Fibroblast of upper back skin (primary cell): ENCODE measurements at places on chromosomes 3 and 15.

- no peak for DNase-seq
Observed at GRCh38 chr3:166362698-166363097, 525.5 kb upstream of the BCHE start.

DNA sequence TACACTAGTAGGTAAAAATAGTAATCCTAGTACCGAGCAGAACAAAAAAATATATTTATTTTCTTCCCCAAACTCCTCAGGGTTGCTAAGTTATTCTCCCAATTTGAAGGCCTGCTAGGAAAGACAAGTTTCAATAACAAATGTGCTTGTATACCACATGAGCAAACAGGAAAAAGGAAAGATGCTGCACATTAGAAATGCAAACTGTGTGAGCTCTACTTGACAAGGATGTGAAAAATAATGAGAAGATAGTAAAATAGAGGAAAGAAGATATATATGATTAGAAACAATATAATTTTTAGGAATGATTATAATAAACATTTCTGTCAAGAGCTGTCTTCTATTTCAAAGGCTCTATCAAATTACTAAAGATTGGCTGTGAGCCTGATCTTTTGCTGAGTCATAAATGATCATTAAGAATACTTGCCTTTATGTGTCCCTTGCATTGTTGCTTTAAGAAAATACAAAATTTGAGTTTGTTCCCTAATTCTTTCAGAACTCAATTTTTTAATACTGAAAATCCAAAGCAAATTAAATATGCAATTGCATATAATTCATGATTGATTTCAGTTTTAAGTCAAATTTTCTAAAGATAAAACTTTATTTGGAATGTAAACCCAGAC is 174.2 kb downstream of the NEK10 start:
- DNase-seq, result peak; percentile 22

- DNase-seq, result no peak
Observed at GRCh38 chr3:147377412-147378367, 28.7 kb downstream of the ZIC4 start.

DNA sequence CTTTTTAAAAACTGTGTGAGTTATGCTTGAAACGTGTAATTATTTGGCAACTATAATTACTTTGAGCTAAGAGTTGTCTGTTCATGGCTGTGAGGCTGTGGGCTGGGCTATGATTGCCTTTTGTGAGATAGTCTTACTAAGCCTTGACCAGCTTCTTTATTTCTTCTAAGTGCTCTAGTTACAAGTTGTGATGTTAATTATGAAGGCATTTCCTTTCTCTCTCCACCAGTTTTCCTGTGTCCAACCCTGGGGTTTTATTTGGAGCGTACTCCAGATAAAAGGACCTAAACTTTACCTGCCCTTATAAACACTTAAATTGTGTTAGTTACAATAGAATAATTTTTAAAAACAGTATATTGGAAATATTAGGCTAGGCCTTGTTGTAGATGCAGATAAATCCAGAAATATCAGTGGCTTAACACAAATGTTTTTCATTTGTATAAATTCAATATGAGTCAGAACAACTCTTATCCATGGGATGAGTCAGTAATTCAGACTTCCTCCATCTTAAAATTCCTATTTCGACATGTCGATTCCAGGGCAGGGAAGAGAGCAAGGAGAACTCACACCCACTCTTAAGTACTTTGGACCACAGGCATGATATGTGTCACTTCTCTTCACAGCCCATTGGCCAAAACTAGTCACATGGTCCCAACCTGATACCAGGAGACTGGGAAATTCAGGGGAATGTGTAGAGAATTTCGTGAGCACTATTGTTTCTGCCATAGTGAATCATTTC is 17.0 kb downstream of the TMEM62 start:
- peak; percentile 92 for DNase-seq

DNA sequence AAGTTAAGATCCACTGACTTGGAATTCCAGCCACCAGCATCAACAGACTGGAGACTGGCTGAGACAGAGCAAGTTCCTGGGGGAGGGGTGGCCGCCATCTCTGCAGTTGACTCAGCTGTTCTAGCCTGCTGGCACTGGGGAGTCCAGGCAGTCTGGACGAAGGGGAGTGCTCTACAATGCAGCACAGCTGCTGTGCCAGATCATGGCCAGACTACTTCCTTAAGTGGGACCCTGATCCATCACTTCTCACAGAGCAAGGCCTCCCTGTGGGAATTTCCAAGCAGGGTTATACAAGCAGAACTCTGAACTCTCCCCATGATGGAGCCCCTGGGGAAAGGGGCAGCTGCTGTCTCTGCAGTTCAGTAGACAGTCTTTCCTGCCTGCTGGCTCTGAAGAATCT is 35.2 kb downstream of the PYGO1 start:
- DNase-seq, result peak; percentile 77

- DNase-seq, result no peak
Observed at GRCh38 chr3:23213813-23214212, 10.7 kb downstream of the UBE2E2 start.

- peak; percentile 22 for DNase-seq
Observed at GRCh38 chr15:66631616-66632263, 65.9 kb upstream of the LCTL start.

DNA sequence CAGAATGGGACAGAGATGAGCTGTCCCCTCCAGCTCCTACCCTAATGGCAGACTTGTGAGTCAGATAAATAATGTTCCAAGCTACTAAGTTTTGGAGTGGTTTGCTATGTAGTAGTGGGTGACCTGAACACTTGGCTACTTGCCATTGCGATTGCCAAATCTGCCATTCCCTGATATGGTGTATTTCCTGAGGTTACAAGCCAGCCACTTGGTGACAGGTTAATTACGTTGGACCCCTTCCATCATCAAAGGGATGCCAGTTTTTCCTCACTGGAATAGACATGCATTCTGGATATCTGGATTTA is 33.6 kb downstream of the MORF4L1 start:
- DNase-seq, result peak; percentile 88

DNA sequence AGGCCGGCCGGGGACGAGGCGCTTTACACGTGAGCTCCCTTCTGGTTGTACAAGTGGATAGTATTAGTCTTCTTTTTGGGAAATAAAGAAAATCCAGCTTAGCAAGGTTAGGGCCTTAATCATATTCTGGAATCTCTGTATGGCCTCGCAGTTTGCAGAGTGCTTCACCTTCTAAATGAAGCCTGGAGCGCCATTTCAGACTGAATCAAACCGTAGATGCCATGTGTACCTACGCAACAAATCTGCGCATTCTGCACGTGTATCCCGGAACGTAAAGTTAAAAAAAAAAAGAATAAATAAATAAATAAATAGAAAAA is 322 bp upstream of the P3H2 start:
- DNase-seq, result no peak

DNA sequence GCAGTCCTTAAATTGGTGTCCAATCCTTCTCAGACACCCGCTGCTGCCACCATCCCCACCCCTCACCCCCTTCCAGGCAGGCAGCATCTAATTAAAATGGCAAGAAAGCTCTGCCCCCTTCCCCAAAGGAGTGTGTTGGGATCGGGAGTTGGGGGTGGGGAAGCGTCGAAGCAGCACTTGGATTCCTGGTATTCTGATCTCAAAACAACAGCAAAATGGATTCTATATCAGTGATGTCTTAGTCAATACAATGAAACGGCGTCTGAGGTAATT is 1.4 kb downstream of the TNIK start:
- DNase-seq, result no peak

GRCh38 chr3:162367429-162368260 is 871.0 kb downstream of the OTOL1 start:
- no peak for DNase-seq

- no peak for DNase-seq
Observed at GRCh38 chr15:81174125-81174791, 22.4 kb upstream of the IL16 start.

GRCh38 chr3:182185313-182185712 is 473.6 kb downstream of the SOX2 start:
- DNase-seq, result no peak

GRCh38 chr3:42660131-42660715 is 6.7 kb downstream of the ZBTB47 start:
- no peak for DNase-seq

DNA sequence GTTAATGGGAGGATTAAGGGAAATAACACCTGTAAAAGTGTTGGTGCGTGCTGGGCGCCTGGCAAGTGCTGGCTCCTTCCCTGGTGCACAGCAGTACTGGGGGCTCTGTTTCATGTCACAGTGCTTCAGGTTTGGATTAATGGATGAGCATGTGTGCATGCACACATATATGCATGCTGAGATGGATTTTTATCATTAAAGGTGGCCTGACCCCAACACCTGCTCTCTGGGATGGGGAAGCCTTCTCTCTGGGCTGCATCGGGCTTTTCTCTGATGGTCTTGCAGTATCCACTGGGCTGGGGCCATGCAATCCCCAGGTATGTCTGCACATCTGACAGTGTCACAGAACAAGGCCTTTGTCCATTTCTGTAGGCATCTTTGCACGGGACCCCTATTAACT is 127.5 kb upstream of the PLXNA1 start:
- DNase-seq, result no peak

DNA sequence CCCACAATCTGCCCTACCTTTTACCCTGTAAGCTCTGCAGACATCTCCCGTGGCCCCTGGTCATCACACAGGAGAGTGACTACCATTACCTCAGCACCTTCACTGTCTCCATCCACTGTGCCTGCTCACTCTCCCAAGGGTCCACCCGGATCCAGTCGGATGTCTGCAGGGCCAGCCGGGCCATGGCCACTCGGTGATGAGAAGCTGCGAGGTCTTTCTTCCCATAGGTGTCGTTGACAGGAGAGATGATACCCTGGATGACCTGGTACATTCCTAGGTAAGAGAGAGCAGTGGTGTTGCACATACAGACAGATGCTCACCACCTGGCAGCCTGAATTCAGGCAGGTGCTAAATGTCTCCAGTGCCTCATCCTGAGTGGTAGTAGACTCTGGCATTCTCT is 39.2 kb upstream of the RBP1 start:
- DNase-seq, result no peak

DNA sequence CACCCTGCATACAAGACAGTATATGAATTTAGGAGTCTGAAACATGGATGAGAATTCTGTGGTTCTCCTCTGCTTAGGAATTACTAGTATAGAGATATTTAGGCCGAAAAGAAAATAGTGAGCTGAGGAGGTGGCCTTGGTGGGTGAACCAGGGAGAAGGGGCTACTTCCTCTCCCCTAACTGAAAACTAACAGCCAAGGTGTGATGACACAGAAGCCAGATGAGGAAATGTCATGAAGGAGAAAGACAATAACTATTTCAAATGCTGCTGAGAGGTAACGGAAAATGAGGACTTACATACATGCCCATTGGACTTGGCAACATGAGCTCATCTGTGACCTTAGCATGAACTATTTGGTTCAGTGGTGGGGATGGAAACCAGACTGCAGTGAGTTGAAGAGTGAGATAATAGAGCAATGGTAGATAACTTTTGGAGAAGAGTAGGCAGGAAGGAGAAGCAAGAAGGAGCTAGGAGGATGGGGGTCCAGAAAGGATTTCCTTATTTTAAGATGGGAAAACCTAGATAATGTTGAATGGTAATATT is 114.4 kb upstream of the TSPAN3 start:
- no peak for DNase-seq

DNA sequence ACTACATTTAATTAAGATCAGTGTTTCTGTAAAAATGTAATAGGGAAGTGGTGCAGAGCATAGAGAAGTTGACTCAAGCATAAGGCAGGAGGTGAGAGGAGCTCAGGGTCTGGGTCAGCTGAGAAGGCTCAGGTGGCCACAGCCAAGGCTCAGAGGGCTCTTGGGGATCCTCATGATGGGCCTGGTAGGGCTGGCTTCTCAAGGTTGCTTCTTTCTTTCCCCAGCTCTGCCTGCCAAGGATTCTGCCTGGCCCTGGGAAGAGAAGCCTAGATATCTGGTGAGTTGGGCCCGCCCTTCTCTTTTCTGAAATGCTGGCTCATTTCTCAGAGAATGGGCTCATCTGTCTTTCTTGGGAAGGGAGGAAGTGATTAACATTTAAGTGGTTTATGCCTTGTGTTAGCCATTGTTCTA is 6.5 kb downstream of the ZNF589 start:
- DNase-seq, result peak; percentile 49

DNA sequence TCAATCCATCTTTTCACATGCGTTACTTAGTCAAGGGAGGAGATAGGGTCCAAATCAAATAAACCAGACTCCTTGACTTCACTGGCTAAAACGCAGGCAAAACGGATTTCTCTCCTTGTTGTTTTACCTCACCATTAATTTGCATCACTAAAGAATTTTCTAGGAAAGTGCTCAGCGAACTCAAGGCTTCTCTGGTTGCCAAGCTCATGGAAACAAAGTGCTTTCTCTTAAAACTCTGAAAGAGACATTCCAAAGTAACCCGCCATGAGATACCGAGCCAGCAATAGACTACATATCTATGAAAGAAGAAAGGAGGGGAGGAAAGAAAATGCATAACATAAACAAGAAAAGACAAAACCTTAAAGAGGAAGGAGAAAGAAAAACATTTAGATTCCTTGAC is 211.7 kb upstream of the WNT5A start:
- DNase-seq, result no peak

DNA sequence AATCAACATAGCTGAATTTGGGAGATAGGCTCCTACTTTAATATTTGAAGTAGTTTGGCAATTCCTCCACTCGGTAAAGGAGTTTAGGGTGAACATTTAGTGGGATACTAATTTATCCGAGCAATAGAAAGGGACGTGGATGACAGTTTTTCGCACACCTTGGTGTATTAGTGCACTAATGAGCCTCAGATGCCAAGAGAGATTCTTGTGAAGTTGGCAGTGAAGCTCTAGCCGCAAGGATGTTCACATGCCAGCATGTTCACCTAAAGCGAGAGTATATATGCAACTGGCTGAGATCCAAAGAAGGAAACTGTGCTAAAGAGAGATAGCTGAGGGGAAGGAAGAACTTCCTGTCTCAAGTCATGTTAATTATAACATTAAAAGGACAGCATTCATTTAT is 58.5 kb downstream of the TGFBR2 start:
- no peak for DNase-seq

DNA sequence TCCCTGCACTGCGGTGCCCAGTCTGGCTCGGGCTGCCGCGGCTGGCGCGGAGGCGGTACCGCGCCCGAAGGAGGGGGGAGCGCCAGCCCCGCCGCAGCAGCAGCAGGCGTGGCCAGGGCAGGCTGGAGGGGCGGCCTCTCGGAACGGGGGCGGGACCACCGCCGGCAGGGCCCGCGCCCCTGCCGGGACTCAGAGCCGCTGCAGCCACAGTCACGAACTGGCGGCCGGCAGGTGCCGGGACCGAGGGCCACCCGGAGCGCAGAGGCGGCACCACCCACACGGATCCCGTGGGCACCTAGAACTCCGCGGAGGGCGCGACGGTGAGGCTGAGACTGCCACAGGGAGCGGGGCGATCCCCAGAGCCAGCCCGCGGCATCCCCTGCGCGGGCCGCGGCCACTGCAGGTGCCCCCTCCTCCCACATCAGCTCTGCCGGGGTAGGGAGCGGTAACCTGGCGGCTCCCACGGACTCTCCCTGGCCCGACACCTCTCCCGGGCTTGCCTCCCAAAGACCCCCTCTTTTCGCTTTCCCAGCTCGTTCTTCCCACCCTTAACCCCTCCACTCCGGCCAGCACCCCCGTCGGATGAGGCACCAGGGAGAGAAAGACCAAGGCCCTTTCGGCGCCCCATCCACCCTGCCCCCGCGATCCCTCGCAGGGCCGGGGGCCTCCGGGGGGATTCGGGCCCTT is at the start of gene VWA5B2:
TSS of gene VWA5B2 (plus strand) at position 192 of the 687 bp plus-strand sequence. CDS start 944 bp downstream, outside the sequence.
- DNase-seq, result peak; percentile 22

DNA sequence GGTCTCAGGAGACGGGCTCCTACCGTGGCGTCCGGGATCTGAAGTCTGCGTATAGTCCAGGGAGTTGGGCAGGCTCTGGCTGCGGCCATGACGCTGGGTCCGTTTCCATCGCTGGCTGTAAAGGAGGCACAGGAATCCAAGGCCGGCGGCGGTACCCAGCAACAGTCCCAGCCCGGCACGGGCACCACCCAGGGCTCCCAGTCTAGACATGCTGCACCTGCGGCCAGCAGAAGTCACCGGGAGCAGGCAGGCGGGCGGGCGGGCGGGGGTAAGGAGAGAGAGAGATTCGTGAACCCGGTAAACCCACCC is 526 bp downstream of the RMDN3 start:
- no peak for DNase-seq
